ENCODE measurements at places on chromosomes 12 and 14.
A peak's percentile ranks its signal among the peaks of the same experiment; 100 is the strongest.

DNA sequence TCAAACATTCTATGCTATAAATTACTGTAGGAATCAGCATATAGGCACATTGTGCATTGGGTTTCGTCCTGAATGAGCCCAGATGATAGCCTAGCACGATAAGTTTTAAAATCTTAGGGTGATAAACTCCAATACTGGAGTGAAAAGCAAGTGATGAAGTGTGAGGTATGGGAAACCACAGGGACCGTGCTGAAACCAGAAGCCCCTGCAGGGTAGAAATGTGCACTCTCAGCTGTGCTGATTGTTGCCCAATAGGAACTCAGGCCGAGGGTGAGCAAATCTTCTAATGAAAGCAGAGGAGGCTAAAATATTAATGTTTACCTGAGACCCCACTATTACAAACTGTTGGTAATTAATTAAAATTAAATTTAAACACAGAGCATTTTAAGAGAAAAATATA is 1486.6 kb downstream of the AACS start:
- DNase-seq, result no peak

GRCh38 chr12:63882844-63883243 is 38.3 kb downstream of the SRGAP1 start:
- no peak for DNase-seq

- no peak for DNase-seq
Measured at GRCh38 chr12:127275416-127275815, 991.6 kb upstream of the TMEM132C start.

DNA sequence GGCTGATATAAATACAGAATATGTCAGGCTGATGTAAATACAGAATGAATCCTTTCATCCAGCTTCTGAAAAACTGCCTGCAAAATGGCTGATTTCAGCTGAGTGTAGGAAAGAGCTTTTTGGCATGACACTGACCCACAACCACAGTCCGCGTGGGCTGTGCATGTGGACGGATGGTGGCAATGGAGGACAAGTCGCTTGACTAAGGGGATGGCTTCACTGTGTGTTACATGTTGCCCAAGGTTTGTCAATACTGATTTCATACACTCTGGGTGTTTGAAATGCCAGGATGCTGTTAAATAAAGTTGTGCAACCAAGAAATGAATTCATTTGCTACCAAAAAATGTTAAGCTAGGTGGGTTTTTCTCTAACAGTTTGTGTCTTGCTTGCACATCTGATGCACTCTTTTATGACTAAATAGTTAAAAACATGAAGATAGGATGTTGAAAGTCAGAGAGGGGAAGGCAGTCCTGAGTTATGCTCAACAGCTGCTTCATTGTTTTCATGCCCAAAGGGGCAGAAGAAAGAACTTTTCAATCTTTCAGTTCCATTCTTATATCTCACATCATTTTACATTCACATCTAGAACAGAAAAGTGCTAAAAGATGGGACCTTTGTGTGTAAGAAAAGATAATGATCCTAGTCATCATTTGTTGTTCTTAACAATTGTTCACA is 36.5 kb upstream of the OVCH1 start:
- no peak for DNase-seq

GRCh38 chr14:50347521-50347920 is 35.4 kb downstream of the DMAC2L start:
- no peak for DNase-seq

- DNase-seq, result no peak
Measured at GRCh38 chr12:126033751-126034150, 968.5 kb downstream of the AACS start.

DNA sequence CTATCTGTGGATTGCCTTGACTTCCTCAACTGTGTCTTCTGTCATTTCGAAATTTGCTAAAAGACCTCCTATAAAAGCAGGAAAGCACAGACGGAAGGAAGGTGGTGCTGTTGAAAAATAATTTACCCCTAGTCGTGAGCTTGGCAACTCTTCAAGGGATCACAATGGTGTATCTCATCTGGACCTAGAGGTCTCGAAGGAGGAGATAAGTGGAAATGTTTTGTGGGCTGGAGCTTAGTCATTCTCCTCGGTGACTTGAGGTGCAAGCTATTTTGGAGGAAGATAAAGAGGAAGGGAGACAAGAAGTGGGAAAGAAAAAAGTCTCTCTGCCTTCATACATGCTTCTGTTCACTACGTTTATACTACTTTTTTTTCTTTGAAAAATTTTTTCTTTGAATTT is 89.9 kb downstream of the FLRT2 start:
- no peak for DNase-seq

GRCh38 chr12:120710805-120711296 is 593 bp downstream of the UNC119B start:
- DNase-seq, result peak; percentile 50

DNA sequence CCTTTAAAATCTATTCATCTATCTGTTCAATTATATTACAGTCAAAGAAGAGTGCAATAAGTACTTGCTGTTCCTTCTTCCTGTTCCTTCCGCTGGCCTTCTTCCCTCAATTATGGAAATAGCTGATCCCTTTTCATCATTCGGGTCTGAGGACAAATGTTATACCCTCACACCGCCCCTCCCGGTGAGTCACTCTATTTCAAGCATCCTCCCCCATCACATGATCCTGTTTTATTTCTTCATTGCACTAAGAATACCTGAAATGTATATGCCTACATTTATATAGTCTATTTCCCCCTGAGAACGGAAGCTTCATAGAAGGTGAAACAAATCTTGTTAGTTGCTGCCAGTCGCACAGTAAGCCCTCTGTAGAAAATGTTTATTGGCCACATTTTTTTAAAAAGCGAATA is 2.5 kb downstream of the SLC38A1 start:
- DNase-seq, result no peak

GRCh38 chr12:93573552-93574223 is 1.2 kb downstream of the SOCS2 start:
- DNase-seq, result no peak

Data from GM10248 (cell line).